ENCODE measurements at places on chromosomes 6 and 20.

DNA sequence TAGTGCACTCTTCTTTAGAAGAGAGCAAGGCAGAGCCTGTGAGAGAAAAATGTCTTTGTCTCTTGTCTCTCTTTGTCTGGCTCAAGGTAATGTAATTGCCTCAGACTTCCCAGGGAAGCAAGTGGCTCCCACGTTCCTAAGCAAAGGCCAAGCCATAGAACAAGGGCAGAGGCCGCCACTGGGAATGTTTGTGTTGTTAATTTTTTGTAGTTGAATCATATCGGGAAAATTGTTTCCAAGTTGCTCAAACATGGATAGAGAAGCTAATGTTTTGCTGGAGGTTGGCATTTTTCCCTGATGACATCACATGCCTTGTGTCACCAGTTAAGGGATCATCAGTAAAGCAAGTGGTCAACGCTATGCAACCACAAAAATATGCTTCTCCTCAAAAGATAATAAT lies 211.5 kb upstream of the FOXA2 start:
- peak; percentile 75 for DNase-seq

- DNase-seq: peak; percentile 94
Observed at GRCh38 chr6:81752921-81753710, 635 bp upstream of the TENT5A start.

GRCh38 chr6:89360415-89360999 lies 8.0 kb upstream of the UBE2J1 start:
- DNase-seq: no peak

DNA sequence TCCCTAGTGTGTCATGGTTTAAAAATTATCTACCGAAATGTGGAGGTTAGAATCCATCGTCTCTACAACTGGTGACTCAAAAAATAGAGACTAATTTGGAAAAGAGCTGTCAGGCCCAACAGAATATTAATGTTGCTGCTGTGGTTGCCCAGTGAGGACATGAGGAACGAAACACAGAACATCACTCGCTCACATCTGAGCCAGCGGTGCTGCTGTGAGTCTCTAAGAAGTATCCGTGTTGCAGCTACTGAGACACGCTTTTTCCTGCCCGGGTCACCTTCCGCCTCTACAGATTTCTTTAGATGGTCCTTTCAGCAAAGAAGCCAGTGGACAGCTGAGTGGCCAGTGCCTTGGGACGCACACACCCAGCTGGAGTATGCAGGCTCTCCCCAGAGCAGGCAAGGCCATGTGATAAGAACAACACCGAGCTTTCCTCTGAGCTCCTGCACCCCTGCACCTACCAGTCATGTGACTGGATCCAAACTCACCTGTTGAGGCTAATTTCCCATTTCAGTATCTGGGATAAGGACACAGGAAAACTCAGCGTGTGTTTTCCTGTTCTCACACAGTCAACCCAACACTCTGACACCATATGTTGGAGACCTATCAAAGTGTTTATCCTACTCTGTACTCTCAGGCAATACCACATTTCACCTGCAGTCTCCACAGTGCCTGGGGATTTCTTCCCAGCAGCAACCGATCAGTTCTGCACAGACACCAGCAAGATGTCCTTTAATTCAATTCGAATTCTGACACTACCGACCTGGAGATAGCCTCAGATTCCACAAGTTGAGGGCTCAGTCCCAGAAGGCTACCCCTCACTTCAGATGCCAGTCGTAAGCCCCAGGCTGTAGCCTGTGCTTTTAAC lies 119.0 kb upstream of the RPS6KA2 start:
- no peak for DNase-seq

DNA sequence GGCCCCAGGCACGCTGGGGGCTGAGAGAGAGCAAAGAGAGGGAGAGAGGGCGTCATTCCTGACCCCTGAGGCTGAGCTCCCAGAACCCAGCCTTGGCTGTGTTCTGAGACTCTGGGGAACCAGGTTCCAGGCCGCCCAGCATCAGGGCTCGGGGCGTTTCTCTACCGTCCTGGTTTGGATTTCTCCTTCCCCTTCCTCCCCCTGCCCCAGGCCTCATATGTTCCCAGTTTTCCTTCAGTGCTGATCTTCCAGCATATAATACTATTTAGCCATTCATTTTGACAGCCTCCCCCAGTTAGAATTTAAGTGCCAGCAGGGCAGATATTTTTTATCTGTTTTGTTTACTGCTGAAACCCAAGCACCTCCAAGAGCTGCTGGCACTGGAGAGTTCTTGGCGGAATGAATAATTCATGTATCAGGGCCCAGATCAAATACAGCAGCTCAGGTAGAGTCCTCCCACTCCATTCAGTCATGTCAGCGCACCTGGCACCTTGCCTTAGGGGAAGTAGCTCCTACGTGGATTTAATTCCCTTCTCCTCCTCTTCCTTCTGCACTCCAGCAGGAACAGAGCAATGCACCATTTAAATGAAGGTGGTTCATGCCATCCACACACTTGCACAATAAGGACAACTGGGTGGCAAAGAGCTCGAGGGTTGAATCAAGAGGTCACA lies 23.4 kb upstream of the FRMD1 start:
- no peak for DNase-seq

DNA sequence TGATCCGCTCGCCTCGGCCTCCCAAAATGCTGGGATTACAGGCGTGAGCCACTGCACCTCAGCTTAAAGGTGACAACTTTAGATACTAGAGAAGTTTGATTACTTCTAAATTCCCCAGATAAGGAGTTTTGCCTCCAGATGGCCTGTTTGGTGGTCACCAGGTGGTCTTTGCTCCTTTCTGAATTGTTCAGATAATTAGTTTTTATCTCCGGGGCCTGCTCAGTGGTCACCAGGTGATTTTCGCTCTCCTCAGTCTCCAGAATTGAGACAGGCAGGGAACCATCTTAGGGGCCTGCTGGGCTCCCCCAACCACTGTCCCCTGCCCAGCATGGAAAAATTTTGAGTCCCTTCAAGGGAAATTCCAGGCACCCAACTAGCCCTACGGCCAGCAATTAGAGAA lies 62.6 kb downstream of the GPR6 start:
- no peak for DNase-seq

- no peak for DNase-seq
Observed at GRCh38 chr6:124721331-124721730, 240.9 kb upstream of the RNF217 start.
